ENCODE measurements at places on chromosomes 1 and 21. TPM values are rescaled to one million over a fixed set of nuclear protein-coding genes. Genes with fewer than 3 reads are reported as not detected.

RNU1-2 gene
- total RNA-seq, result 2,477 TPM

GRCh38 chr1:153649863-153650235, 8.7 kb upstream of the SNAPIN start:
- DNase-seq, result no peak

DNA sequence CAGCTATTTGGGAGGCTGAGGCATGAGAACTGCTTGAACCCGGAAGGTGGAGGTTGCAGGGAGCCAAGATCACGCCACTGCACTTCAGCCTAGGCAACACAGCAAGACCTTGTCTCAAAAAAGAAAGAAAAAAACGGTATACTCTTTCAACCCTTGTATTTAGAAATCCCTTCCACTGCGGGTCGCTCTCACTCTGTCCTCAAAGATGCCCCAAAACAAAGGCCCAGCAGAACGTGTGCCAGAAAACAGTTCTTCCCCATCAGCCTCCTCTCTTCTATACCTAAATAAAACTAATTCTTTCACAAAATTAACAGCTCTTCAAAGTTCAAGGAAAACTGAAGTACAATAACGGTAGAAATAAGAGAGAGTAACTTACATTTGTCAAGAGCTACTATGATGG, 13.2 kb downstream of the SETD4 start:
- no peak for DNase-seq

SLC1A7 gene
- not detected for total RNA-seq

SLAMF9 gene
- not detected for total RNA-seq

DNA sequence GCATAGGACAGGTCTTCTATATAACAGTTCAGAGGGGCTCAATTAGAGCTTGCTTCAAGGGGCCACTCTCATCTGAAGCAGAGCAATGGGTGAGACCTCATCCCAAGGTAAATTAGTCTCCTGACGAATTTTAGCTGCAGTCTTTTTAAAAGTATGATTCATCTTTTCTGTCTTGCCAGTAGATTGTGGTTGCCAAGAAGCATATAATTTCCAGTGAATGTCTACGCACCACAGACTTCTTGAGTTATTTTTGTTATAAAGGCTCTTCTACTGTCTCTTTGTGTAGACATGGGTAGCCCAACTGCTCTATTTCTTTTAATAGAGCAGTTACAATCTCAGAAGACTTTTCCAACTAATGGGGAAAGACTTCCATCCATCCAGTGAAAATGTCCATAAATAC, 108.9 kb upstream of the FMN2 start:
- DNase-seq, result no peak

DNA sequence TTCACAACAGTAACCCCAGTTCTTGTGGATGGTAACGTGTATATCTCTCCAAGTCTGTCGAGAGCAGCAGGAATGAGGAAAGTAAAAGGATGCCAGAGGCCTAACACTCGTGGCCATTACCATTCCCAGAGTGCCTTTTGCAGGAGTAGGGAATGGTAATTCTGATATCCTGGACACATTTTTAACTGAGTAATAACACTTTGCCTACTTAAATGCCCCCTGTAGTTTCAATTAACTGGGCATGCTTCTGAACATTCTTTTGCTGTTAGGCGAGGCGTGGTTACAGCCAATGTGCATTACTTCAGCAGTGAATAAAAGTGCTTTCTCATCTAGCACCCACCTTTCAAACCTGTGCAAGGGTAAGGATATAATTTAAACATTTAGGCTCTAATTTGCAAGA, 258.5 kb upstream of the ADGRL2 start:
- DNase-seq, result no peak

DNA sequence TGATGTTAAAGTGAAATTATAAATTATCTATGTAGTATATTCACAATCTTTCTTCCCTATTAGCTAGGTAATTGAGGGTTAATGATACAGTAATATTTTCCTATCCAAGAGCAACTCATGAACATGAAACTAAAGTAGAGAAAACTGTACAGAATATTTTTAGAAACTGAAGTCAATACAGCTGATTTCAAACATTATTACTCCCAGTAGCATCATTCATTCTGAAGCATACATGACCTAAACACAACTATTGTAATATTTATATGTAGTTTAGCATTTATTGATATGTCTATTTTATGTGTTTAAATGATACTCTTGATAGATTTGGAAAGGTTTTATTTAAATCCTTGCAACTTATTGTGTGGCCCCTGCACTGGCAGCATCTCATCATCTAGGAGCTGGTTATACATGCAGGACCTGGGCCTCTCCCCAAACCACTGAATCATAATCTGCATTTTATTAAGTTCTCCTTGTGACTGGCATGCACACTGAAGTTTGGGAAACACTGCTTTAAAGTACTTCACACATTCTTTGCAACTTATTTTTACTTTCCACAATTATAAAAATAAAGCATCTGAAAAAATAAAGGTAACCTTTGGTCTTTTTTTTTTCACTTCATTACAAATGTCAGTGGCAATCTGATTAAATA, 199.9 kb downstream of the LRRC40 start:
- DNase-seq, result no peak

GRCh38 chr1:225973158-225973557, 26.0 kb downstream of the SDE2 start:
- no peak for DNase-seq

- no peak for DNase-seq
Observed at GRCh38 chr1:154845174-154845573, 24.9 kb downstream of the KCNN3 start.

DNA sequence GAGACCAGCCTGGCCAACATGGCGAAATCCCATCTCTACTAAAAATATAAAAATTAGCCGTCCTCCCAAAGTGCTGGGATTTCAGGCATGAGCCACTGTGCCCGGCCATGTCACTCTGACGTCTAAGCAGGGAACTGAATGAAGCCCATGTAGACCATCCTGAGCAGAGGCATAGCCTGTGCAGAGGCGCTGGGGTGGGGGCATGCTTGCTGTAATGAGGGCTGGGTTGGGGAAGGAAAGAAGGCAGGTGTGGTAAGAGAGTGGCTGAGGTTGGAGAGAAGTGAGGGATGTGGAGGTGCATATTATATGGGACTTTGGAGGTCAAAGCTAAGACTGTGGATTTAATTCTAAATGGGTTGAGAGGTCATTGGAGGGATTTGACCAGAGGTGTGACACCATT, 47.1 kb upstream of the SCMH1 start:
- no peak for DNase-seq

DNAH14 gene
- total RNA-seq, result 0.82 TPM

- no peak for DNase-seq
Observed at GRCh38 chr1:26771643-26772321, 16.0 kb upstream of the PIGV start.

KRTAP19-3 gene
- not detected for total RNA-seq

- DNase-seq, result no peak
Observed at GRCh38 chr1:77888081-77888780, at the start of gene NEXN. Gene NEXN (plus strand): TSS chr1:77888624. CDS start chr1:77916107, 27,483 bp downstream.

DNA sequence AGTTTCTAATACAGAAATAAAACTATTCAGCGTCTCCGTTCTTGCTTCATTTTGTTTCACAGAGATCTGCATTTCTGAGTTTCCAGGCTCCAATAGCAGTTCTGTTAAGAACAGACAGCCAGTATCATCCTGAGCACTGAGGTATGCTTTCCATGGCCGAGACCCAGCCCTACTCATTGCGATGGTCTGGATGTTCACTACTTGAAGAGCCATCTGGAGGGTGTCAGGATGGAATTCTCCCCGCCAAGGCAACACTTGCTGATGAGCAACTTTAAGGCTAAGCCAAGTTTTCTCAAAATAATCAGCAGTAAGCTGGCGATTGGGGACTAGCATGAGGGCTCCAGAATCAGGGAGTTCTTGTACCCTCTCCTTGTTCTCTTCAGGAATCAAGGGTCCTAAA, 7.7 kb upstream of the BCL2L15 start:
- no peak for DNase-seq

KLF17 gene
- total RNA-seq, result not detected

GRCh38 chr1:179089827-179090482, 8.1 kb downstream of the TOR3A start:
- no peak for DNase-seq

DNA sequence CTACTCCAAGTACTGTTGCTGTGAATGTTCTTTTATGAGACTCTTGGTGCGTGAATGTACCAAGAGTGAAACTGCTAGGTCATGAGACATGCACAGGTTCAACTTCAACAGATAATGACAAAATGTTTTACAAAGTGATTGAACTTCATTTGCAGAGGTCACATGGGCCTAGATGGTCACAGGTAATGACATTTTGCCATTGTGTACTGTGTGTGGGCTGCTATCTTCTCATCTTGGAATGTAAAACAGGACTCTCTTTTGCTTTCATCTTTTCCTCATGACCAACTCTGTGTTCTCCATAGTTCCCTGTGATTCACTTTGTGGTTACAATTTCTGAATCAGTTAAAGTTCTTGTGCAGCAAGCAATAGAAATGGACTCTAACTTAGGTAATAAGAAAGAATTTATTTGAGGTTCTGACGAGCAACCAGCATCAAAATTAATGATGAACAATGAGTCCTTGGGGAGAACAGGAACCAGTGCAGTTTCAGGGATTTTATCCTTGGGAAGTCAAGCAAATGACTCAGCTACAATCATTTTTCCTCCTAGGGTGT, 16.2 kb upstream of the TSNAX start:
- DNase-seq, result no peak

GJA4 gene
- total RNA-seq, result not detected

DNA sequence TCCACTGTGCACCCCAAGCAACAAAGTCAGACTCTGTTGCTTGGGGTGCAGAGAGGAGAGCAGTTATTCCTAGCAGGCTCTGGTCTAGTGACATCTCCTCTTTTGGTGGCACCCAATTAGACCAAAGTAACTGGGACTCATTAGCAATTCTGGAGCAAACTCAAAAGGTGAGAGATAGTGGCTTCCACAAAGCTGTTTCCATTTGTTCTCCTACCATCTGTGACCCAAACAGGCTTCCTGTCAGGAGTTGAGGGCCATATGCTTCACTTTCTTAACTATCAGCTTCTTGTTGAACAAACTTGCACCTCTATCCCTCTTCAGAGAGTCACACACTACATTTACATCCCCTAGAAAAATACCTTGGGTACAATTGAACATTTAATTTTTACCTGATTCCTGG, 1.5 kb upstream of the ATXN7L2 start:
- DNase-seq, result no peak

- no peak for DNase-seq
Observed at GRCh38 chr1:156804026-156804425, 12.6 kb downstream of the SH2D2A start.

DNA sequence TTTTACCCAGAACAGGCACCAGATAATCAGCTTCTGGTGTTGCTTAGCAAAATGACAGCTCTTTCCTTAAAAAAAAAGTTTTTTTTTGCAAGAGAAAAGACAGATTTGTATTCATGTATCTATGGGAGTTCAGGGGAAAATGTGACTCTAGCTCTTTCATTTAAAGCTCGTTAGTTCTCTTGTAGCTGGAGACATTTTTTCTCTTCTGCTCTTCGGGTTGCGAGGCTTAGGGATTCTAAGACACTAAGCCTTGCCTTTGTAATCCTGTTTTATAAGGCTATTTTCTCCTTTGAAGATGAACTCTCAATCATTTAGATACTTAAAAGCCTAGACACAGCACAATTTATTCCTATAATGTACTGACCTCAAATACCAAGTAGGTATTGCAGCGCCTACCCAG, 40.3 kb upstream of the EDARADD start:
- DNase-seq, result no peak

- DNase-seq, result no peak
Observed at GRCh38 chr21:30935121-30935888, 53.9 kb upstream of the KRTAP11-1 start.

FHAD1 gene
- total RNA-seq, result not detected

DNA sequence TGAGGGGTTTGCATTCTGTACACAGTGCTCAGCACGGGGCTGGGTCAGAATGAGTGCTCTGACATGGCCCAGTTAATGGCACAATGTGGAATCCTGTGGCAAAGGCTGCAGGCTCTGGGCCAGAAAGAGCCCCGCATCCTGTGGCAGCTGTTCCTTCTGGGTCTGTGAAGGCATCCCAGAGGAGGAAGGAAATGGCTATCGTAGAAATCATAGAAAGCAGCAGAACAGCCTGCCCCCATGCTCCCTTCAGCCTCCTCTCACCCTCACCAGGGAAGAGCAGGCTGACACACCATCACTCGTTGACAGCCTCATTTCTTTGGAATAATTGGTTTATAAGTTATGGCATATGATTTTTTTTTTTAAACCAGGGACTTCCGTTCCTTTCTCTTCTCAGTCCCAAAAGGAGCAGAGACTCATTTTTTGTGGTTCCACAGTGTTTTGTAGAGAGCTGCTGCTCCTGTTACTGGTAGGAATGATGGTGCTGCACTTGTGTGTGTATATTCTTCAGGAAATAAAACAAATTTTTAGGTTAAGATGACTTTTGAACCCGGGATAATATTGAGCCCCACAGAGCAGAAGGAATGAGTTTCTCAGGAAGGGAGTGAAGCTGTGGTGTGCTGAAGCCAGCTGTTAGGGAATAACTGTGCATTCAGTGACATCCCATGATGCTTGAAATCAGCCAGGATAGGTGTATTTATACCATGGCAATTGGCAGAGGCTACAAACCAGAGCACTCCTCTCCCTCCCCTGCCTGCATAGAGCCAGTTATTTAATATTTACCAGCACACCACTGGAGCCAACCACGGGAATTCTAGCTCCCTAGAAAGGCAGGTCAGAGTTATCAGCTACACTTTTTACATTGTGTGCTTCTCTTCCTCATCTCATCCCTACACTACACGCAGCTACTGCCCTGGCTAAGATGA, 32.0 kb downstream of the PLXNA2 start:
- DNase-seq, result no peak

C1QB gene
- not detected for total RNA-seq

DNA sequence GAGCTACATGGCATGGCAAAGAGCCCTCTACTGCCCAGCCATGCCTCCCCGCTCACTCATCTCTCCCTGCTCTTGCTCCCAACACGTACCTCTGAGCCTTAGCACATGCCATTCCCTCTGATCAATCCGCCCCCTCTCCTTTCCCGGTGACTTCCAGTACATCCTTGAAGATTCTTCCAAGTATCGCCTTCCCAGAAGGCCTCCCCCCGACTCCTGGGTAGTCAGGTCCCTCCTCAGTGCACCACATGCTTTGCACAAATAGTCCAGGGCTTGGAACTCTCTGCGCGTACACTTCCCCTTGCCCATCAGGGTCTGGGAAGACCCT, 77.0 kb upstream of the IFFO2 start:
- DNase-seq, result no peak

TSSK3 gene
- total RNA-seq, result 1.5 TPM

PALMD gene
- total RNA-seq, result not detected

DNA sequence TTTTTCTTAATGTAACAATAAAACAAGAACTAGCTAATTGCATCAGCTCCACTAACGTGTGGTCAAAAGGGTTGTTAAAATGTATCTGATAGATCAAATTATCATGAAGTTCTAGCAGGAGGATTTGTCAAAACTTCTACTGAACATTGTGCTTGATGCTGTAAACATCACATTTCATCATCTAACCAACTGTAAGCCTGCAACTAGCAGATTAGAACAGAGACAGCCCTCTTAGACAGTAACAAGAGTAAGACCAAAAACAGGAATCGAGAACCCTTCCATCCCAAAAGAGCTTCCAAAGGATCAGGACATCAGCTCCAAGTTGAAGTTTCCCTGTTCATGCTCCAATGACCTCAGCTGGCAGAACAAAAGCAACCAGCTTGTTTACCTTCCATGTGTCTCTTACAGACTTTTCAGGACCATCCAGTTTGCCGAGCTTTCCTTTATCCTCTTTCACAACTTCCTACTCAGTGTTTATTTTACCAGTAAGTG, 44.6 kb downstream of the NIBAN1 start:
- no peak for DNase-seq

- peak; percentile 62 for DNase-seq
Observed at GRCh38 chr1:203629507-203630082, 3.0 kb downstream of the ATP2B4 start.

All from activated CD4-positive, alpha-beta T cell treated with anti-CD3 and anti-CD28 coated beads, Interleukin-2, amount 10 ng/mL, durations not matched to agents 7 days and 5 days (primary cell).